ENCODE measurements at places on chromosomes 2 and 18.
A peak's percentile ranks its signal among the peaks of the same experiment; 100 is the strongest.

DNA sequence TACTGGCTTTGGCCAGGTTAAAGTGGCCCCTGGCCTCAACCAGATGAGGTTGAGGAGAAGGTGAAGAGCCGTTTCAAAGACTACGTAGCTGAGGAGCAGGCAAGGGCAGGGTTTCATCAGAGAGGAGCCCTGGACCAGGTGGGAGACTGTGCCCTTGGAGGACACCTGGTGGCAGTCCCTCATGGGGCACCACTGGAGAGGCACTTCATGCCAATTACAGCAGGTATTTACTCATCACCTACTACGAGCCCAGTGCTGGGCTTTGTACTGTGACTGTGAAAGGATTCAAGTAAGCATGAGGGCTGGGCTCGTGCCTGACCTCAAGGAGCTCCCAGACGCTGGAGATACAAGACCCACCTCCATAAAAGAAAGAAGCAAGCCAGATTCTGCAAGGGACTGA is 37.6 kb downstream of the SMAD7 start:
- no peak for DNase-seq

DNA sequence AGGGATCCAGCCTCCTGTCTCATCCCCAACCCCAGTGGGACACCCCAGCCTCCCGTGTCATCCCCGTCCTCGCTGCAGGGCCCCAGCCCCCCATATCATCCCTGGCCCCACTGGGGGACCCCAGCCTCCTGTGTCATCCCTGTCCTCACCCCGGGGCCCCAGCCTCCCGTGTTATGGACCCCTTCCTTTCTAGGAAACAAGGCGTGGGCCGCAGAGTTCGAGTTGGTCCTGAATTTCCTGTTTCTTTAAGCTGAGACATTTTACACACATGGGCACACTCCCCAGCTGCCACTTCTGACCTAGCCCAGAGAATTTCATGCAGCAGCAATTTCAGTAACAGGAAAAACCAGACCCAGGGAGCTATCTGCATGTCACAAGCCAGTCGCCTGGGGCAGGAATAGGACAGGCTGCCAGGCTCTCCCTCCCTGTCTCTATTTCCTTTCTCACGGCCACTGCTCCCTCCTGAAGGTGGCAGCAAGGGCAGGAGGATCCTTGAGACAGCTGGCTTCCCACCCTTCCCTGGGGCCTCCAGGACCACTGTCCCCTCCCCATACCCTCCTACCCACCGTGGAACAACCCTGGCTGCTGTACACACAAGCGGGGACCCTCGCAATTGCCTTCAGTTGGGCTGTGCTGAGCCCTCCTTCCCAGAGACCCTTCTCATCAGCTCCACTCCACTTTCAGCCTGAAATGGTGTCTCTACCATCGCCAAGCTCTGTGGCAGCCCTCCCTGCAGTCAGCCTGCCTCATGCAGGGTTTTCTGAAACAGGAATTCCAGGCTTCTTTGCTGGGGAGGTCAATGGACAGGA is 141.9 kb upstream of the ID2 start:
- no peak for DNase-seq

DNA sequence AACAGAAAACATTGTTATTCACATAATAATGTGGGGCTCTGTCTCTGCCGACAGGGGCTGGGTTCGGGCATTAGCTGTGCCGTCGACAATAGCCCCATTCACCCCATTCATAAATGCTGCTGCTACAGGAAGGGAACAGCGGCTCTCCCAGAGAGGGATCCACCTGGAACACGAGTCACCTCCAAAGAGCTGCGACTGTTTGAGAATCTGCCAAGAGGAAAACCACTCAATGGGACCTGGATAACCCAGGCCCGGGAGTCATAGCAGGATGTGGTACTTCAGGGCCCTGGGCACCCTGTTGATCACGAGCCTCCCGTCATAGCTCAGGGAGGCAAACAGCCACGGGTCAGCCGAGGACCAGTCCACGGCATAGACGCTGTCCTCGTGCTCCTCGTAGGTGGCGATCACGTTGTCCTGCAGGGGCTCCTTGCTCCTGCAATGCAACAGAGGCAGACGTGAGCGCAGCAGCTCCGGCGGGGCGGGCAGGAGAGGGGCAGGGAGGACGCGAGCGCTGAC is 188.5 kb downstream of the EIPR1 start:
- no peak for DNase-seq

DNA sequence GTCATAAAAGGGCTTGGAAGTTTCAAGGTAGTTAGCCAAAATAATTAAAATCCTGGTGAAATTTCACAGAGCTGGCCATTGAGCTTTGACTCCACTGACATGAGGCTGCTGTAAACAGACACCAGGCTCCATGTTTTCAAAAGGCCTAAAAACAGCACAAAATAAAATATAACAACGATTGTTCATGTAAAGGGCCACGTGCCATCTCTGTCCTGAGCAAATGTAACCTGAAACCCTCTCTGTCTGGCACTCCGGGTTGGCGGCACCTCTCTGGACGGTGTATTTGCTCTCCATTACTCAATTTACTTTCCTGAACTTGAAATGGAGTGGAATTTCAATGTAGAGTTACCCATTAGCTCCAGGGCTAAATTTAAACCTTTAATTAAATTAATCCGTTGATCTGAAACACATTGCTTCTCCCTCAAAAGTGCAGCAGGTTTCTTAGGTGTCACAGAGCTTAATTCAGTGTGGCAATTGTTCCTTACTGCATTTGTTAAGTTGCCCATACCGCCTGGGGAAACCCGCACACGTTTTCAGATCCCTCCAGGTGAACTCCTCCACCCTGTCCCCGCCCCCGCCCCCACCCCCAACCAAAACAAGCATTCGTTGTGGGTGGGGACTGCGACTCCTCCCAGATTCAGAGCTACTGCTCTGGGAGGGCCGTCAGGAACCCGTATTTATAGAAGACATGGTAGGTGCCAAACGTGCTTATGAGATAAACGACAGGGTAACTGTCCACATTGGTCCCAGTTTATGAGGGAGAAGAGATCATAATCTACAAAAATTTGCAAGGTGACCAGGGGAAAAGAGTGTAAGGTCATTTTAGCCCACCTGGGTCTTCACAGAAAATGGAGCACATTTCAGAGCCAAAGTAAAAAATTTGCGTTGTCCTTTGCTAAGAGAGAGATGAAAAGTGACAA is 1.2 kb upstream of the CABLES1 start:
- DNase-seq = peak; percentile 1

DNA sequence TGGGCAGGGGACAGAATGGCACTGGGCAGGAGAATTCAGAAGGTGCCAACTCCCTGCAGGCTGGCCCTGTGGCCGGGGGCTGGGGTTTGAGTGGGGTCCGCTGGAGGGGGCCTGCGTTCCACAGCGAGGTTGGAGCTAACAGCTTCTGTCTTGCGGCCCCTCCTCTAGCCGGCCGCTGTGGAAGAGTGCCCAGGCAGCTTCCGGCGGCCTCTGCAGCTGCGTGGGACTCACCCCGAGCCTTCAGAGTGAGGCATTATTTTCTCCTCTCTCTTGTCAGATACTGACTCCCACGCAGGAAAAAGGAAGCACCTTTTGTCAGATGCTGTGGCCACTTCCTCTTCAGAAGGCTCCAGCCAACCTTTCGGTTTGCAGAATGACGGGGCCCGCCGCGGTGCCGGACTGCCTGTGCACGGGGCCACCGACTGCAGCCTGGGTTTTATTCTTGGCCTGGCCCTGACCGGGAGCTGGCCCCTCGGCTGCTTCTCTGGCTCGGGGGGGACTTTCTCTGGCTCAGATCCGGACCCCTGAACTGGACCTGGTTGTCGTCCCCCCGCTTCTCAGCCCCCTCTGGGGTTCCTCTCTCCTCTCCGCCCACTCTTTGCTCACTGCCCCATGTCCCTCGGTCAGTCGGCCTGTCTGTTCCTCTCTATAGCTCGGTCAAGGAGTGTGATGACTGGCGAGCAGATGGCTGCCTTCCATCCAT is 40.1 kb downstream of the ARHGAP25 start:
- DNase-seq = peak; percentile 59

- peak; percentile 1 for DNase-seq
Observed at GRCh38 chr18:32289483-32290075, 99.7 kb downstream of the MEP1B start.

DNA sequence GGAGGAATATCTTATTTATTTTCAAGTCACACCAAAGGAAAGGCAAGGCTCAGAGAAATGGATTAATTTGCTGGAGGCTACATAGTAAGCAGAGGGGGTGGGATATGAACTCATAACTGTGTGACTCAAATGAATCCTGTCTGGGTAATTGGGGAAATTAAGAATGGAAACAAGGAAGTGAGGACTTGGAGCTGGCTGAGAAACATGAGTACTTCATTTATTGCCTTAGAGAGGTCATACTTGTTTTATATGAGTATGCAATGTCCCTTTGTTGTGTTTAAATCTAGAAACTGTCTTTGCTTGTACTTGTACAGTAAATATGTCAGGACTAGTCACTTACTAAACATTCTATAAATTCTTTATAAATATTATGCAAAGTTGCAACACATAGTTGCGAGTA is 2166.7 kb upstream of the PIK3C3 start:
- DNase-seq = no peak

- no peak for DNase-seq
Observed at GRCh38 chr18:26215247-26215970, 10.8 kb upstream of the TAF4B start.

DNA sequence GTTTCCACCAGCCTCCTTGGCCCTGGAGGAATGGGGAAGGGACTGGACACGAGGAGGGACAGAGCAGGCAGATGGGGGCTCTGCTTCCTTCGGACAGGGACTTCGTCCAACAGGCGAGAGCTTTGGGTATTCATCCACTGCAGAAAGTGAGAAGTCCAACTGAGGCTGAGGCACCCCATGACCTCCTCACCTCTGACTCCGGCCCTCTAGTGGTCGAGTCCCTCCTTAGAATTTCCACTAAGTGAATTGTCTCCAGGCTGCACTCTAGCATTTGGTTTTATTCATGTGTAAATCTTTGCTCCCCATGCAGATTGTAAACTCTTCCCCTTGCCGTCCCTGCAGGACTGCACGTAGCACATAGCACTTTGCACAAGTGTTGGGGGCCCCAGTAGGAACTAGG is 75.6 kb downstream of the TMEM247 start:
- no peak for DNase-seq

Data from stimulated activated CD8-positive, alpha-beta memory T cell treated with anti-CD3 and anti-CD28 coated beads, Interleukin-4, amount 100 ng/mL, for 24 hours (primary cell).